HT-29 (cell line): ENCODE measurements at places on chromosomes 1 and 21.

DNA sequence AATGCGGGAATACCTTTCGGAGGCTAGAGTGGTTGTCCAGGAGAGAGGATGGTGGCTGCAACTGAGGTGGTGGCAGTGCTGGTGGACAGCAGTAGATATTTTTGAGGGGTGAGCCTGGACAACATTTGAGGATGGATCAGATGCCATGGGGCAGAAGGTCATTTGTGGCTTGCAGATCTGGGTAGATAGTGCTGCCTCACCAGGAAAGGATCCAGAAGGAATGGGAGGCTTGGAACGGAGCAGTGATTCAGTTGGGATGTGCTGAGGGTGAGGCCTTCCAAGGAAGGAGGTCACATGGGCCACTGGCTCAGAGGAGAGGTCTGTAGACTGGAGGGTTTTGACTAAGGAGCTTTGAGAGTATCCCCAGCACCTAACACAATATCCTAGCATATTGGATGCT lies 110.8 kb upstream of the KAZN start:
- no peak for DNase-seq

GRCh38 chr1:160542303-160542945 lies 19.4 kb upstream of the SLAMF6 start:
- peak; percentile 85 for DNase-seq

DNA sequence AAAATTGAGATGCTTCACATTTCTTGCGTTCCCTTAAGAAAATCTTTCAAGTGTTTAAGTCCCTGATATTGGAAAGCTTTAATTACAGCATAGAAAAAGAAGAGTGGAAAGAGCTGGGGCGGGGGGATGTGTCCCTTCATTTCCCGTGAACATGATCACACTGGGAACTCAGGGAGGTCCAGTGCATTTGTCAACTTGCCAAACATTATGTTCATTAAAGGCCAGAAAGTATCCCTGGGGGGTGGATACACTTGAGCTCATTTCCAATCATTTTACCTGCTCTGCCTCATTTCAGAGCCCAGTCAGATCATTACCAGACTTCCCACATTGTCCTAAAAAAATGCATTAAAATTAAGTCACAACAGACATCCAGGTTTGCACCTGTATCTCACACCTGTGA lies 123.6 kb upstream of the KCNJ15 start:
- no peak for DNase-seq

DNA sequence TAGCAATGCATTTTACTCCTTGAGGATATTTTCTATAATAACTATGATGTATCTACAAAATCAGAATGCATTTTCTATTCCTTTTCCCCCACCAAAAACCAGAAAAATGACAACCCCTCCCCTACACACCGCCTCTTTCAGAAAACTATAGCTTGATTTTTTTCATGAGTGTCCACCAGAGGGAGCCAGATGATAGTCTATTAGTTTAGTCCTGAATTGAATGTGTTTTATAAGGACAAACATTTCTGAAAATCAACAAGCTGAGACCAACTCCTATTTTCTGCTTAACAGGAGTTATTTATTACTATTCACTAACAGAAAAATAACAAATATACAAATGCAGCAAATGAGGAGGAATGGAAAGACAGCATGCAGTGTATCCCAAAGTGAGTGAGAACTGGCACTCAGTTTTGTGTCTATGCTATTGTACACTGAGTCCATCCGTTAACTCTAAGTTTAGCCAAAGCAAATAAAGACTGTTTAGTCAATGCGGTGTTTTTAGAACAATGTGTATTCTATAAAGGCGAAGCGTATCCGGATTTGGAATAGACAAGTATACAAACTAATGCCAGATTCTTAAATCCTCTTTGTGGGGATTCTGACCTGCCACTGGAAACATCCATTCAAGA lies 182.6 kb downstream of the VAV3 start:
- peak; percentile 82 for DNase-seq

DNA sequence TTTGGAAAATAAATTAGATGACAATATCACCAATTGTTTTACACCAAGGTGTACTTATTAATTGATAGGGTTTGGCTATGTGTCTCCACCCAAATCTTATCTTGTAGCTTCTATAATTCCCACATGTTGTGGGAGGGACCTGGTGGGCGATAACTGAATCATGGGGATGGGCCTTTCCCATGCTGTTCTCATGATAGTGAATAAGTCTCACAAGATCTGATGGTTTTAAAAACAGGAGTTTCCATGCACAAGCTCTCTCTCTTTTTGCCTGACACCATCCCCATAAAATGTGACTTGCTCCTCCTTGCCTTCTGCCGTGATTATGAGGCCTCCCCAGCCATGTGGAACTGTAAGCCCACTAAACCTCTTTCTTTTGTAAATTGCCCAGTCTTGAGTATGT lies 131.0 kb upstream of the LMO4 start:
- DNase-seq = no peak

DNA sequence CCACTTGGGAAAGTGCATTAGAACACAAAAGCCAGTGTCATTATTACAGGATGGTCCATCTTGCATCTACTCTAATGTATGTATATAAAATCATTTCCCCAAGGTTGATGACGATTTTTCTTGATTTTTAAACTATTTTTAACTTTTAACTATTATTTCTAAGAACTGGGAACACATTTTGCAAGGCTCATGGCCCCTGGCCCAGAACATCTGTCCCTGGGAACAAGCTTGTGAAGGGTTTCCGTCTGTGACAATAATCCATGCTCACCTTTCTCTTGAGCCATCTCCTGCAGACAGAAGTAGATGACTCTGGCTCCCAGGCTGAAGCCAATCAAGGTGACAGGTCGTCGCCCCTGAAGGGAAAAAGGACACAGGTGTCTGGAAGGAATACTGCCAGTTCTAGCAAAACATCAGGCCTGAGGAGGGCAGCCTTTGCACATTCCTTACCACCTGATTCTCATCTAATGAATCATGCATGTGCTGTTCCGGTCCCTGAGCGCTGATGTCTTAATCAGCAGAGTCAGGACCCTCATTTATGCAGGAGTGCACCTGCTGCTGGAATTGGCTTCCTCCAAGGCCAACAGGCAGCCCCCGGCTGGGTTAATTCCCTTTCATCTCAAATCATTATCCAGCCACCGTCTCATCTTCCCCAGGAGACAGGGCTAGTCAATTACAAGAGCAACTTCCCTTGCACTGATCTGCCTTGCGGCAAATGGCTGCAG lies 62.5 kb downstream of the TMCO4 start:
- no peak for DNase-seq

GRCh38 chr1:53705446-53706096 lies 33.4 kb downstream of the GLIS1 start:
- no peak for DNase-seq

- DNase-seq = peak; percentile 42
These were observed 759 bp downstream of the AMPD2 start for GRCh38 chr1:109620401-109620791.

DNA sequence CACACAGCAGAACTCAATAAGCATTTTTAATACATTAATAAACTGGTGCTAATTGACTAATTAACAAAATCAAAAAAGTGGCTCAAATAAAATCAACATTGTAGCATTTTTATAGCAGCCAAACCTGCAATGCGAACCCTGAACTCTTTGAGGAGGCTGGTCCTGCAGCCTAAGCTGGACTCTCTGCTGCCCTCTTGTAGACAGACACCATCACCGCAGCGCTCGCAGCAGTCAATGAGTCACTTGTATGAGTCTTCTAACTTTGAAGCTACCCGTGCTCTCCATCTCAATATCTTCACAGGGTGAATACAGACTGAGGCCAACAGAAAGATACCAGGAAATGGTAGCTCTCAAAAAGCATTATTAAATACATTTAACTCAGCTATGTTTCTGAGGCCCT lies 9.7 kb upstream of the KRTAP7-1 start:
- DNase-seq = peak; percentile 36

DNA sequence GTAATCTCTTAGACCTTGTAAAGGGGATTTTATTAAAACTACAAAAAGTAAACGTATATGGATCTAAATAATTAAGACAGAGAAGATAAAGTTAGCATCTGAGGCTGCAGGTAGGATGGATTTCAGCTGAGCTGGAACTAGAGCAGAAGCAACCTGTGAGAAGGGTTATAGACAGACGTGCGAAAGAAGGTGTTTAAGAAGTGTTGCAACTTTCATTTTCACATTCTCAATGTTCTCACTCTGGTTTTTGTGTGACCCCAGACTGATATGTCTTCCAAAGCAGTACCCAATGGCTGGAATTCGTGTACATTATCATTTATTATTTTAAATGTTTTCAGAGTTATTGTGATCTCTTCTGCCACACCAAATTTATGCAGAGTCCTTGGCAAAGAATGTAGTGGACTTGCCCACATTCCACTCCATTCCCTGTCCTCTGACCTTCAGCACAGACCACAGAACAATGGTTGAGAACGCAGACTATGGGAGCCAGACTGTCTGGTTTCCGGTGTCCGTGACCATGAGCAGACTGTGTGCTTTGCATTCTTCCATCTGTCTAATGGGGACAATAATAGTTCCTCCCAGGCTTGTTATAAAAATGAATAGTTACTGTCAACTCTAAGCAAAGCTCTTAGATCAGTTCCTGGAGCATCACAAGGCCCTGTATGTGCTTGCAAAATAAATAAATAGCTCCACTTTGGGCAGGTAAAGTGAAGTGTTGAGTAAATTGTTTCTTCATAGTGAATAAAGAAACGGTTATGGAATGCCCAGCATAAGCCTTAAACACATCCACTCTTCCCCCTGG lies 140.6 kb upstream of the SAMSN1 start:
- DNase-seq = no peak

DNA sequence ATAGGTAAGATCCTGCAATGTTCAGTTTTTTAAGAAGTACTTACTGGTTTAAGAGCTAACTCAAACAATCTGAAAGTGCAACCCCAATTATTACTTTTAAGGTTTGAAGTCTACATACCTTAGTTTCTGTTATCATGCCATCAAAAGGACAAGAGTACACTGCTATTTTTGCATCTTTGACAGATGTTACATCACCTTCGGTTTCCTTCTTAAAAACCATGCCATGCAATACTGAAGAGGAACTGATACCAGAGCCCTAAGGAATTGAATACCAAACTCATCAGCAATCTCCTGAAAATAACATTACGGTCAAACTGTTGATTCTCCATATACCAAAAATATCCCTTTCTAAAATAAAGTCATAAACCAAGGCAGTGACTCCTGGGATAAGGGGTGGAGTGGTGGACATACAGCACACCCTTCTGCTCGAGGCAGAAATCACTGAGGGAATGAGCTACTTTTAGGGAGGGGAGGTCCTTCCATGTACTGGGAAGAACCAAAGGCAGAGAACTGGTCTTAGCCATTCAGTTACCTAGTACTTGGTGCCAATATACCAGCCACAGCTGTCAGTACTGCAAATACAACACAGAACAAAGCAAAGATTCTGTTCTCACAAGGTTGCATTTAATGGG lies 8.5 kb downstream of the CCT8 start:
- no peak for DNase-seq
